ENCODE measurements at places on chromosomes 11 and 22.

- DNase-seq: no peak
Measured at GRCh38 chr11:114057605-114058004, 1.9 kb upstream of the ZBTB16 start.

- DNase-seq: no peak
Measured at GRCh38 chr22:18997925-18998315, 61.8 kb upstream of the PRODH start.

DNA sequence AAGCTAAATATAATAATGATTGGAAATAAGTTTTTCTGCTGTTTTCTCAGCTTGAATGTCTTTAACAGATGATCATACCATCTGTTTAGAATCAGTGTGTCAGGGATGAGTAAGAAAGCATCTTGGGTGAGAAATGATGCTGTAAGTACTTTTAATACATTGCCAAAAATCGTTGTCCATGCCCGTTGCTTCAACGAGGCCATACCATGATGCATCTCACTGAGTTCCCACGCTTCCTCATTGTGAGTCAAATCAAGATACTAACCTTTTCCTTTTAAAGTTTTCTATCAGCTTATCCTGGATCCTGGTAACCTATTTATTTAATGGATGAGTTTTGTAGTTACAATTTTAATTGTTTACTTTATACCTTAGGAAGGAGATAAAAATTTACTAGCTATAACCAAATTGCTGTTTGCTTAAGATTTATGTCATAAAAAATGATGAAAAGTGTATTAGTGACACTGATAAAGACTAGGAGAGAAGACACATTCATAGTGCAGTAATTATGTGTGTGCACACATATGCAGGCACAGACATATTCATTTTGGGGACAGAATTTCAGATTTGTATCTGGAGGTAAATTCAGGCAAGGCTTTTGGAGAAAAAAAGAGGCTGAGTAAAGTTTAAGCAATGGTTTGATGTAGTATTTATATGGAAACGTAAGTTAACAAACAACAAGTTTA, 154.8 kb downstream of the UVRAG start:
- DNase-seq: no peak

DNA sequence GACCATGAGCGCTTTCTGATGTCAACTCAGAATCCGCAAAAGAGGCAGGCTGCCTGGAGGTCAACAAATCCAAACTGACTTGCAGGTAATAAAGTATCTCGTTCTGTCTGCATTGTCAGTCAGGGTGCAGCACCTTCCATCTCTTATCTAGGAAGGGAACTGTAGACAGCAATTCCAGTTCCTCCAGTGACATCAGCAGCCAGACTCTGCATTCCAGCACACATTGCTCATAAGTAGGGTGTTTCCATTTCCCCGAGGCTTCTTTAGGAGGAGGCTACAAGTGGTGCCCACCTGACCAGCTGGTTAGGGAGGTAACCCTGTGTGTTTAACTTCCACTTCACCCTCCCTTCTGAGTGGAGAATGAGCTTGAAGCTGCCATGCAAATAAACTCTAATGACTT, 53.3 kb downstream of the NTM start:
- DNase-seq: no peak

DNA sequence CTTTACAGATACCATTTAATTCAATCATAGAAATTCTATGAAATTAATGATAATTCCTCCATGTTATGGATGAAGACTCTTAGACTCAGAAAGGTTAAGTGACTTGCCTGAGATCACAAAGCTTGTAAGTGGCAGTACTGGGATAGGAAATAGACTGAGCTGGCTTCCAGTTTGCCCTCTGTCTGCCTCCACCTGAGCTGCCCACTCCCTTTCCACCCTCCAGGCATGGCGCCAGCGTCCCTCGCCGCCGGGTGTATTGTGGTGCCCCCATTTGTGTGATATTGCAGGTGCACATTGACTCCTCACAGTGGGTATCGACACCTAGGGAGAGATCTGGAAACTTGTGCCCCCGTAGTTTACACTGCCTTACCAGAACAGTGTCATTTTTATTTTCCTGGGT, 9.4 kb upstream of the RPS3 start:
- DNase-seq: no peak

- DNase-seq: no peak
Measured at GRCh38 chr11:9697766-9698165, 33.9 kb downstream of the SWAP70 start.

DNA sequence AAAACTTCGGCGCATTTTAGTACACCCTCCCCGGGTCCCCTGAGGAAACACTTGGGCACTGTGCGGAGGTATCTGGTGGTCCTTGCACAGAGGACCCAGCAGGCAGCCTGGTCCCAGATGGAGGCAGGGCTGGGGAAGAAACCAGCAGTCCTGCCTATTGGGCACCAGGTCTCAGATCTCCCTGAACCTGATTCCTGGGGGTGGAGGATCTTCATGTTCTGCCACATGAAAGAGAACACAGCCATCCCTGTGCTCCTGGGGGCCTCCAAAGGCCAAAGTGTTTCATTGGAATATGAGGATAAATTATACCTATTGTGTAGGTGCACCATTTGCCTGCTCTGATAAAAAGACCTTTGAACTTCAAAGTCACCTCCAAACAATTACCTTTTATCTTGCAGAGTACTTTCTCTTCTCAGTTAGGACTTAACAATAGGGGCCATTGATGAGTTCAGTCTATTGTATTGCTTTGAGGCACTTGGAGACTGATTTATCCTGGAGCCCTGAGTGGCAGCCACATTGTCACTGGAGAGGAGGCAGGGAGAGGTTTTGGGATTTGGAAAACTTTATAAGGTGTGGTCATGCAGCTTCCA, 1.8 kb downstream of the RCN1 start:
- DNase-seq: no peak

DNA sequence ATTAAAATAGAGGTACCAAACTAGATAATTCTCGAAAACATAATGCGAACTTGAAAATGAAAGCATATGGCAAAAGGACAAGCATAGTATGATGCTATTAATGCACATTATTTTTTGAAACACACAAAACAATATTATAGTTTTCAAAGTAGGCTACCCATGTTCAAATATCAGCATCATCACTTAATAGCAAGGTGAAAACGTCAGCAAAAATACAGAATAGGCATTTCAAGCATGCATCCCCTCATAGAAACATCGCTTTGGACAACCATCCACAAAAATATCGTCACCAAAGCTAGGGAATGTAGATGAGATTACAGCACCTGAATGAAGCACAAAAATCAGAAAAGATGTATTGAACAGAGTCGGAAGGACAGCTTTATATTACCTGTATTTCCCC, 814.5 kb upstream of the LRRC4C start:
- DNase-seq: no peak

DNA sequence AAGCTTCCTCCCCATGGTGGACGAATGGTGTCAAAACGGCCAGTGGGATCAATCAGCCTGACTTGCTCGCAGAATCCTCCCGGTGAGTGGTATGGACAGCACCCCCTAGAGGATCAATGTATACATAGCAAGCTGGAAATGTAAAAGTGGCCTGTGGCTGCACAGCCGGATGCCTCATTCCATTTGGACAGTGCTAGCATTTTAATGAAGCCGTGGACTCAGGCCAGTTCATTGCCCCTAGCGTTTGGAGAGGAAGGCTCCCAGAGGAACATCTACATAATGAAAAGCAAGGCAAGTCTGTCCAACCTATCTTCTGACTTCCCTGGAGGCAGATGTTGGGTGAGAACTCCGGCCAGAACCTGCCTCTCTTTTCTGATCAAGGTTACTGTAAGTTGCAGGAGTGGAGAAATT, 942.3 kb downstream of the NTM start:
- DNase-seq: no peak

GRCh38 chr11:45026835-45027234, 76.2 kb upstream of the TP53I11 start:
- no peak for DNase-seq

Measured in activated CD4-positive, CD25-positive, alpha-beta regulatory T cell (primary cell).